NCI-H524 treated with DMSO at 0.1 percent for 48 hours (cell line): ENCODE measurements at places on chromosomes 16 and 17.

DNA sequence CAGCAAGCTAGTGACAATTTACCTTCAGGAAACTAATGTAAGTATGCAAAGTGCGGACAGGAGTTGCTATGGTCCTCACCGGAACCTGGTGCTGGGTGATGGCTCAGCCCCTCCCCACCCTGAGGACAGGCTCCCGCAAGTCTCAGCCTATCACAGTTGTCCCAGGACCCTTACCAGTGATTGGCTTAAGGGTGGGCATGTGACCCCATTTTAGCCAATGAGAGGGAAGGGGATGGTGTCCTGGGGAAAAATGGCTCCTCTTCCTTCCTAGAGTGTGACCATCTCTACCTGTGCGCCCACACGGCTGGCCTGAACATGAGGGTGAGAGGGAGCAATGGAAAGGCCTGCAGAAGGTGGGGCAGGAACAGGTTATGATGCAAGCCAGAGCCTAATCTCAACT lies 80.4 kb downstream of the C16orf78 start:
- no peak for DNase-seq

GRCh38 chr16:26594666-26595065 lies 472.1 kb upstream of the C16orf82 start:
- no peak for DNase-seq

DNA sequence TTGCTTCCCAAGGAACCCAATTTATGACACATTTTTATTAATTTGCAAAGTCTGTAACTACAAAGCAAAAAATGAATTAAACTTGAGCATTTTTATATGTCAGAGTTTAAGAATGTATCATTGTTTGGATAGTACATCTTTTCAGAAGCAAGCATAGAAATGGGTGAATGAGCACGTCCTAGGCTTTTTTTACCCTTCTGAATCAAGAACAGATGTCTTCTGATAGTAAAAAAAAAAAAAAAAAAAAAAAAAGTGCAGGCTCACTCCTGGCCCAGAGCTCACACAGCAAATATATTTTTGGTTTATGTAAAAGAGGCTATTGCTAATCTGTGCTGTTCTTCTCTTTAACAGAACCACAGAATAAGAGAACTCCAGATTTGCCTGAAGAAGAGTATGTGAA lies 6.3 kb downstream of the TERF2IP start:
- DNase-seq: no peak

DNA sequence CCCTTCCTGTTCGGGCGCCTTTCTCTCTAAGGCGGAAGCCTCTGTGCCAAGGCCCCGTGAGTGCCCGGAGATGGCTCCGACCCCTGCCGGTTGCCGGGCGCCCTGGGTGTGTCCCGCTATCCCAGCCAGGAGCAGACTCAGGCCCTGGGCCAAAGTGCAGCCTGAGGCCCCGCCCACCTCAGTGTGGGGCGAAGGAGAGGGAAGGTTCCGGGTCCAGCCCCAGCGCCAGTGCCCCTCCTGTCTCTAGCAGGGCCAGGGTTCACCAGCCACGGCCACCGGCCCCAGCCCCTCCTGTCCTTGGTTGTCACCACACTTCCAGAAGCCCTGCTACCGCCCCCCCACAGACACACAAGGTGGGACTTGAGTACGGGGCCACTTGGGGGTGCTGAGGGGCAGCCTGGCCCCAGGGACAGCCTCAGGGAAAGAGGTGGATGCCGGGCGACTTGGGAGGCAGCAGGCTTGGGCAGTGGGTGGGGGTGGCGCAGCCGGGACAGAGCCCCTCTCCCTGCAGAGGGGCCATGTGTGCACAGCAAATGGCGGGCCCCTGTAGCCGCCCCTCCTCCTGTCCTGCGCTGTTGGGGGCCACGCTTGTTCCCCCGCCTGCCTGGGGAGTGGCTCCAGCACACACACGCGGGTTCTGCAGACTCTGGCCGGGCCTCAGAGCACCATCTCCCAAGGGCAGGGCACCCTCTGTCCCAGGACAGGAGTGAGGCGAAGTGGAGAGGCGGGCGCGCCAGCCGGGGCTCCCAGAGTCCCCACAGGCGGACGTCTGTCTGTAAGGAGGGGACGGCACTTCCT lies 6.0 kb downstream of the C1QTNF8 start:
- DNase-seq: no peak

DNA sequence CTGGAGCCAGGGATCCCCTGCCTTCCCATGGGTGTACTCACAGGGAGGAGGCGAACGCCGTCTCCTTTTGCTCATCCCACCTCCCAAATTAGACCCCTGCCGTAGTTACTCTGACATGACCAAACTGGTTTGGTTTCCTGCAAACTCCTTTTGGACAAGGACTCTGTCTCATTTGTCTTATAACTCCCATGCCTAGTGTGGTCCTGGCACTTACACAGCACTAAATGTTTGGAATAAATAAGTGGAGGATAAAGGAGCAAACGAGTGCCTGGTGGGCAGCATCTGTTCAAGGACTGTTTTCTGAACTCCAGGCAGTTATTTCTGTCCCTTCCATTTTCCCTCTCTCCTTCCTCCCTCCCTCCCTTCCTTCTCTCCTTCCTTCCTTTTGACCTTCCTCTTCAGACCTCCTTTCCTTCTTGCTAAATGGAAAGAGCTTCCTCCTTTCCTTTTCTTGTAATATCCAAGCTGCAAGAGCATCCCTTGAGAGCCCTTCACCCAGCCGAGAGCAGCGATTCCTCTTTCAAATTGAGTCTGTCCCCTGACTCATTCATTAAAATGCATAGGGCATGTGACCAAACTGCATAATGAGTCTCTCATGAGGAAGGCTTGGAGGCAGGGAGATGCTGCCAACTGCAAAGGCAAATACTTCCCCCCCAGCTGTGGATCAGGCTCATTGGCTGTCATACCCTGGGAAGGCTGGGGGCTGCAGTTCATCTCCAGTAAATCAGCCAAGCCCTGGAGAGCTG lies 36.8 kb downstream of the CHD9 start:
- peak; percentile 97 for DNase-seq
